Pancreas (tissue), 10 donors: ENCODE measurements at places on chromosomes 2 and 18. TPM values are rescaled to one million over a fixed set of nuclear protein-coding genes. Genes with fewer than 3 reads are reported as not detected.
A peak's percentile ranks its signal among the peaks of the same experiment; 100 is the strongest.

GRCh38 chr2:190677255-190677654, 28.4 kb downstream of the NAB1 start:
- no peaks in the 10 kb centered on the region for H3K36me3 ChIP-seq
- H3K4me1 ChIP-seq, result no peaks in the 10 kb centered on the region
- no peaks in the 10 kb centered on the region for H3K27me3 ChIP-seq
- no peak for DNase-seq
- no peak overlapping the region for H3K4me3 ChIP-seq
- H3K27ac ChIP-seq, result no peak overlapping the region

- H3K27me3 ChIP-seq, result no peaks in the 10 kb centered on the region
- peaks cover 16% of the 10 kb centered on the region for H3K4me1 ChIP-seq
- DNase-seq, result no peak
- H3K4me3 ChIP-seq, result no peak overlapping the region
- no peaks in the 10 kb centered on the region for H3K36me3 ChIP-seq
Measured at GRCh38 chr2:64212801-64213321, 68.6 kb upstream of the PELI1 start.

DNA sequence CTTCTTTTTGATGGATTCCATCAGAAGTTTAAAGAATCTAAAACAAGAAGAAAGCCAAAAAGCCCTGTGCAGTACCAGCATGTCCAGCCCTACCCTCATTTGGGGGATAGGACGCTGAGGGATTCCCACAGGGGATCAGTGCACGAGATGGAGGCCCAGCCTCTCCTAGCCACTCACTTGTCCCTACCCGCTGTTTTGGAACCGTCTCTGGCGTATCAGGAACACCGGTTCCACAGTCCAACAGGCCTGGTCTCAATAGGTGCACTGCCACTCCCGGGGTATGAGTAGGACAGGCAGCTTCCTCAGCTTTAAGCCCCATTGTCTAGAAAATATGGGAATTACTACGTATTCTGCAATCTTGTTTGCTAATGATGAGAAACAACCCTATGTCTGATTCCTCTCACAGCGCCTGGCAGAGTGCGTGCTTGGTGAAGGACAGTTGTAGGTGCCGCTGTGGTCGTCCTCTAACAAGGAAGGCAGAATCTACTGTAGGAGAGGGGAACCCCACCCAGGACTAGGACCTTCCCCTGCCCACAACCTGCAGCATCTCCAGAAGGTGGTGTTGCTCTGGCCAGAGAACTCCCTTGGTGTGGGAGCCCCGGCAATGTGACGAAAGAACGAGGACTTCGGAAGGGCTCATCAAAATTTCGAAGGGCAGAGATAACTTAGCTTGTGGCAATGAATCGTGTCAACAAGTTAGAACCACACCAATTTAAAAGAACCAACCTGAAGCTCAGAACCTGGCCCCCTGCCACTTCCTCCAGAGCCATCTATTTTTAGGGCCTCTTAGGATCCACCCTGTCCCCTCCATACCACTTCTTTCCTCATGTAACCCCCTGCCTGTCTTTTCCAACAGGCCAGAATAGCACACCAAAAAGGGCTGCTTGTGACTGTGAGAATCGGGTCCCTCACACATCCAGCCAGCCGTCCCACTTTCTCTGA, 71.7 kb downstream of the POLR1A start:
- no peak overlapping the region for H3K4me3 ChIP-seq
- no peak overlapping the region for H3K27ac ChIP-seq
- peaks cover 30% of the 10 kb centered on the region for H3K4me1 ChIP-seq

Gene SLC23A3
- 0.86 TPM for total RNA-seq

GRCh38 chr2:156470975-156471583, 34.9 kb downstream of the GPD2 start:
- H3K36me3 ChIP-seq, result no peaks in the 10 kb centered on the region
- H3K4me3 ChIP-seq, result no peak overlapping the region
- no peak overlapping the region for H3K27ac ChIP-seq
- DNase-seq, result no peak
- peaks cover 28% of the 10 kb centered on the region for H3K4me1 ChIP-seq

- no peaks in the 10 kb centered on the region for H3K4me1 ChIP-seq
- no peaks in the 10 kb centered on the region for H3K36me3 ChIP-seq
- H3K4me3 ChIP-seq, result no peak overlapping the region
- no peak for DNase-seq
- H3K27me3 ChIP-seq, result no peaks in the 10 kb centered on the region
Measured at GRCh38 chr2:135821190-135821589, 15.8 kb downstream of the LCT start.

DNA sequence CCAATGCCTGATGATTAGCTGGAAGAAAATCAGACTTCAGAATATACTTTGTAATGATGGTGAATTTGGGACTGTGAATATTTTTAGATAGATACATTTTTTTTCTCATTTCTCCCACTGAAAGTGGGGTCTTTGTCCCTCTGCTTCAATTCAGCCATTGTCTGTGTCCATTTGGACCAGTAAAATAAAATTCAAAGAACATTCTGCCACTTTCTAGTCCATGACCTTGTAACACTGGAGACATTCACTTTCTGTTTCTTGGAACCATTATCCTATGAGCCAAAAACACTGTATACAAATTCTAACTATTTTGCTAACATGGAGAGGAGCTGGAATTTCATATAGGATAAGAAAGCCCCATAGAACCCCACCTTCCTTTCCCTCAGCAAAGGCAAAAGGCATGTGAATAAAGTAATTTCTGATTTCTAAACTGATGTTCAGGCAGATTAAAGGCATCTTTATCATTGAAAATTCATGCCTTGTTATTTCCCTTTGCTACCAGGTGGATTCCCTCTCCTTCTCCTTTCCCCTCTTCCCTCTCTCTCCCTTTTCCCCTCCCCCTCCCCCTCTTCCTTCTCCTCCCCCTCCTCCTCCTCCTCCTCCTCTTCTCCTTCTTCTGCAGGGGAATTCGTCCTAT, 2010.4 kb upstream of the LRRTM1 start:
- no peak for DNase-seq
- H3K27ac ChIP-seq, result no peak overlapping the region
- H3K36me3 ChIP-seq, result no peaks in the 10 kb centered on the region
- H3K4me1 ChIP-seq, result peaks cover 14% of the 10 kb centered on the region
- H3K4me3 ChIP-seq, result no peak overlapping the region

GRCh38 chr18:2104620-2105462, 466.5 kb downstream of the METTL4 start:
- no peak overlapping the region for H3K4me3 ChIP-seq
- no peaks in the 10 kb centered on the region for H3K36me3 ChIP-seq
- H3K27ac ChIP-seq, result no peak overlapping the region
- no peaks in the 10 kb centered on the region for H3K27me3 ChIP-seq
- peak; percentile 30 for DNase-seq
- no peaks in the 10 kb centered on the region for H3K4me1 ChIP-seq

- H3K27ac ChIP-seq, result no peak overlapping the region
- H3K36me3 ChIP-seq, result no peaks in the 10 kb centered on the region
- no peak for DNase-seq
- H3K4me1 ChIP-seq, result no peaks in the 10 kb centered on the region
- H3K27me3 ChIP-seq, result no peaks in the 10 kb centered on the region
Measured at GRCh38 chr2:200847269-200847668, 17.2 kb downstream of the CLK1 start.
